ENCODE measurements at places on chromosomes 16 and 17.

- DNase-seq, result no peak
Measured at GRCh38 chr16:4602331-4602730, 12.4 kb downstream of the UBALD1 start.

- no peak for DNase-seq
Measured at GRCh38 chr17:28540231-28540630, 12.2 kb downstream of the UNC119 start.

- DNase-seq, result no peak
Measured at GRCh38 chr17:82114872-82115271, 16.8 kb upstream of the FASN start.

DNA sequence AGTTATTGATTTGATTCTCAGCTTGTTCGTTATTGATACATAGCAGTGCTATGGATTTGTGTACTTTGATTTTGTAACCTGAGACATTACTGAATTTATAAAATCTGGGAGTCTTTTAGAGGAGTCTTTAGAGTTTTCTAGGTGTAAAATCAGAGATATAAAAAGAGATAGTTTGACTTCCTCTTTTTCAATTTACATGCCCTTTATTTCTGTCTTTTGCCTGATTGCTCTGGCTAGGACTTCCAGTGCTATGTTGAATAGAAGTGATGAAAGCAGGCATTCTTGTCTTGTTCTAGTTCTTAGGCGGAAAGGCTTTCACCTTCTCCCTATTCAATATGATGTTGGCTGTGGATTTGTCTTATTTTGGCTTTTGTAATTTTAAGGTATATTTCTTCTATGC lies 106.2 kb downstream of the PHKB start:
- DNase-seq, result no peak

DNA sequence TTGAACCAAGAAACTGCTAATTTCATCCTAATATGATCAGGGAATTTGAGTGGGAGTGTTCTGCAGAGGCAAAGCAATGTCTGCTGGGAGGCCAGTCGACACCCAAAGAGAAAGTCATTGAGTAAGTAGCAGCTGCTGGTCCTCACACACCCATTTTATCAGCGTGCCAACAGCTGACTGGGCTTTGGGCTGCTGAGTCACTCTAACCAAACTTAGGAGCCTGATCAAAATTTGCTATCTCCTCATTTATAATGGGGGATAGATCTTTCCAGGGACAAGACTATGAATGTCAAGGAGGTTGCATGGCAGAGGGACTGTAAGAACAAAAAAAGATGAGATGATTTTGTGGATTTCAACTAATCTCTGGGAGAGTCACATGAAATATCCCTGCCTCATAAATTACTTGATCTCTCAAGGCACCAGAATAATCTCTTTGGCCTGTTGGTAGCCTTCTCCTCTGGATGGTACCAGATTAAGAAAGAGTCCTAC lies 32.9 kb downstream of the CPSF4L start:
- no peak for DNase-seq

- no peak for DNase-seq
Measured at GRCh38 chr17:65355246-65355645, 206.2 kb downstream of the AXIN2 start.

DNA sequence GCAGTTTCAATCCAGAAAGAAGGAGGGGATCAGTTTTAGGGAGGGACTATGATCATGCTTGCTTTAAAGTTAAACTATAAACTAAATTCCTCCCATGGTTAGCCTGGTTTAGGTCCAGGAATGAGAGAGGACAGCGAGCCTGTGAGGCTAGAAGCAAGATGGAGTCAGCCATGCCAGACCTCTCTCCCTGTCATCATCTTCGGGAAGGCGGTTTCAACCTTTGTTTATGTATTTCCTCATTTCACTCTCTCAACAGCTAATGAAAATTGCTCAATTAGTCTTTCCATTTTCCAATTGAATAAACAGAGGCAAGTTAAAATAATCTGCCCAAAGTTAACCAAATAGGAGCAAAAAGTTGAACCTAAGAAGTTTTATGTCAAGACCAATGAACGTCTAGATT lies 201.5 kb downstream of the KCNJ2 start:
- no peak for DNase-seq

DNA sequence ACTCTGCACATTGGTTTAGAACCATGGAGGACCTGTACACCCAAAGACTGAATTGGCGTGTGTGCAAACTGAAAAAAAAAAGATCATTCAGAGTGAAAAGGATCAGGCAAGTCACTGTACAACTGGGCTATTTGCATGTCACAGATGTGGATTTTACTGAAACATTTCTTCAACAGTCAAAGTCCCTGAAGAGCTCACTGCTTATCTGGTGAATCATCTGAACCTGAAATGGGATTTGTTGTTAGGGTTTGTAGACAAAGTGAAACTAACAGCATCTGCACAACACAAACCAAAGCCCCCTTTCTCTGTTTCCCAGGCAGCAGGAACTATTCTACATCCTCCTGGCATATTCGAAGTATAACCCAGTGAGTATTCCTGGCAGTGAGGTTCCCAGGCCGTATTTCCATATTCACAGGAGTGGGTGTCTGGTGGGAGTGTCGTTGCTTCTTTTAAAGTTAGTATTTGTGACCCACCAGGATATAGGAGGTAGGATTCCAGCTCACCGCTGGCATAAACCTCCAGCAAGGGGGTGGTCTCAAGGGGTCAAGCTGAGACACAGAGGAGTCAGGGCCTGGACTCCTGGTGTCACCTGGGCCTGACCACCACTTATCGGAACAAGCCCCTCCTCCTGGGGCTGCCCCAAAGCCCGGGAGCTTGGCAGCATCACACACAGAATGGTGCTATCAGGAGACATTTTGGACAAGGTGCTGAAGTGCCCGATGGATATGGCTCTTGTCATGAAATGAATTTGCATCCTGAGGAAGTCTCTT lies 80.9 kb downstream of the GOSR1 start:
- DNase-seq, result no peak

DNA sequence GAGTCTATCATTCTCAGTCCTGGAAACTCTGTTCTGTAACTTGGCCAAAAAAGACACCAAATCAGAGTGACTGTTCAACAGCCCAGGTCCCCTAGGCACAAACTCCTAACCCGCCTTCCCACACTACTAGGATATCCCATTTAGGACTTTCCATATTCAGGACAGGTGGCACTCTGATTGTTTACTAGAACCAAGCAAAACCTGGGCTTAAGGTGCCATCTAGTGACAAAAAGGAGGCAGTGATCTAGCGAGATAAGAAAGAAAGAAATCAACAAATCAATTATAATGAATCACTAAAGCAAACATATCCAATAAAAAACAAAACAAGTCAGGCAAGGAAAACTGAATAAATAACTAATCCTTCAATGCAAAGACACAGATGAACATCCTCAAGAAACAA lies 203.9 kb downstream of the CEP112 start:
- peak; percentile 33 for DNase-seq

DNA sequence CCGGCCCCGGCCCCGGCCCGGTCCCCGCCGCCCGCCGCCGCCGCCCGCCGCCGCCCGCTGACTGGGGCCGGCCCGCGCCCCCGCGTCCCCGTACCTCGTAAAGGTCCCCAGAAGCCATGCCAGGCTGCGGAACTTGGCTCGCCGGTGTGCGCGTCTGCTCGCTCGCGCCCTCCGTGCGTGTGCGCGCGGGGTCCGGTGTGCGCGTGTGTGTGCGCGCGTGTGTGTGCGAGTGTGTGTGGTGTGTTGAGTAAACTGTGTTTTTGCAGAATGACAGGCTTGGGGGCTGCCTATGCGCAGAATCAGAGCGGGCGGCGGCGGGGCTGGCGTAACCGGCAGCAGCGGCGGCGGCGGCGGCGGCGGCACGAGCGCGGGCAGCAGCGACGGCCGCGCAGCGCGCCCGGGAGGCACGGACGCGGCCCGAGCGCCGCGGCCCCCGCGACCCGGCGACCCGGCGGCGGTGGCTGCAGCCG lies 307 bp downstream of the CDYL2 start:
- no peak for DNase-seq

- no peak for DNase-seq
Measured at GRCh38 chr16:67391424-67392300, 1.6 kb downstream of the TPPP3 start.

GRCh38 chr17:33968350-33969044 lies 286.6 kb upstream of the CCL2 start:
- DNase-seq, result no peak

DNA sequence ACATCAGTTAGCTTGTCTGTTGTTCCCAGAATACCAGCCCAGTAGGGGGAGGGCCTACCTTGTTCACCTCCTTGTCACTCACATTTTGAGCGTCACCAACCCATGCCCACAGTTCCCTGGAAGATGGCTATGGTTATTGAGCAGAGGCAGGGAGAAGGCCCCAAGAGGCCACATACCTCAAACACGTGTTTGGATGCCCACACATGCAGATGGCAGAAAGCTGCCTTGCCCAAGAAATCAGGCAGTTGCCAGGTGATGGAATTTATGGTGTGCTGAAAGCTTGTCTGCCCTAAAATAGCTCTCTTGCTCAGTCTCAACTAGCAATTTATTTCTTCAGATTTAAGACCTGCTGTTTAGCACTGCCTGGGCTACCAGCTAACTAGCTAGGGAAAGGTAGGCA lies 16.5 kb upstream of the CMTM4 start:
- no peak for DNase-seq

- DNase-seq, result no peak
Measured at GRCh38 chr16:85229869-85230462, 117.7 kb upstream of the CIBAR2 start.

GRCh38 chr16:88906020-88906419 lies 39.6 kb upstream of the PABPN1L start:
- DNase-seq, result no peak

DNA sequence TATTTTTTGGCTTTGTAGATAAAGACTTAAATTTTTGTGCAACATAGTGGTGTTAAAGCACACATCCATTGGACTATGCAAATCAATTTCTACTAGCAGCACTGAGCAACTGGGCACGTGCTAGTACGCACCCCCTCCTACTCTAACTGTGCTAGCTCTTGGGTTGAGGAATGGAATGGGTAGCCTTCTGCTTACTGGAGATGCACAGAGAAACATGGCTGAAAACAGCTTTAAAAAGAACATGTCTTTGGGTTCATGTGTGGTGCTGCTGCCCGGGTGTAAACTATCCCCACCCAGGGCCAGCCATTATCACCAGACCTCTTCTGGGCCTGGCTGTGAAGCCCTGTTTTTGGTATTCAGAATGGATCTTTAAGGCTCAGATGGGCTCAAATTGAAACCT lies 7.3 kb downstream of the ESRP2 start:
- DNase-seq, result no peak

DNA sequence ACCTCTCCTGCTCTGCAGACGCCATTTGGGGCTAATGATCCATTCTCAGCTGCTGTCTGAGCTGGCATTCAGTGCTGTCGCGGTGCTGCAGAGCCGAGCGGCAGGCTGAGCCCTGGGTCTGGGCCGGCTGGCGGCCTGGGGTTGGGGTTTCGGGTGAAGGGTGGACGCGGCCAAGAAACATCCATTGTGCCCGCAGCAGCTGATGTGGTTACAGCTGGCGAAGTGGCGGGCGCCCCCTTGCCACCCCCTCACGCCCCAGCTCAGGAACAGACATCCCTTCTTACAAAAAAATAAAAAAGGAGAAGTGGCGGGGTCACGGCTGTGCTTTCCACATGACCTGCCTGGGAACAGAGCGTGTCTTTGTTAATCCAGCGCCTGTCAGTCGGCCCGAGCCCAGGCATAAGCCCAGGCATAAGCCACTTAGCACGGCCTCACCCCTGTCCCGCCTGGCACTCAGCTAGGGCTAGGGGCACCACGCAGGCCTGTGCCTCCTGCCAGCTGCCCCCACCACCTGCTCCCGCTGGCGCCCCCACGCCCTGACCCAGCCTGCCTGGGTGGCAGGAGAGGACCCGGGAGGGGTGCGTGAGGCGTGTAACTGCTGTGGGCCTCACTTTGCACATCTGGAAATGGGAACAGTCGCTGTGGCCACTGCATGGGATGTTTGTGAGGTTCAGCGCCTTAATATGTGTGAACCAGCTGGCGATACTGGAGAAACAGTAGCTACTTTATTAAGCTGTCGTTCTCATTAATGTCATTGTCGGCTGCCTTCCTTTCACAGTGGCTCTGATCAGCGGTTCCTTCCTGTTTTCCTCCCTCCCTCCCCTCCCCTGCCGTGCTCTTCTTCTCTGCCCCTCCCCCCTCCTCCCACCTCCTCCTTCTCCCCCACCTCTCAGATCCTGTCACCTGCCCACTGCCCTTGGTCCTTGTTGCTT lies 197.7 kb upstream of the CIBAR2 start:
- no peak for DNase-seq

DNA sequence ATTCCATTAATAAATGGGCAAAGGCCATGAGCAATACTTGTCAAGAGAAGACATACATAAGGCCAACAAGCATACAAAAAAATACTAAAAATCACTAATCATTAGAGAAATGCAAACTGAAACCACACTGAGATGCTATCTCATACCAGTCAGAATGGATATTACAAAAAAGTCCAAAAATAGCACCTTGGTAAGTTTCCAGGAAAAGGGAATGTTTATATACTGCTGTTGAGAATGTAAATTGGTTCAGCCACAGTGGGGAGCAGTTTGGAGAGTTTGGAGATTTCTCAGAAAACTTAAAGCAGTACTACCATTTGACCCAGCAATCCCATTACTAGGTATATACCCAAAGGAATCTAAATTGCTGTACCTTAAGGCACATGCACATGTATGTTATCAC lies 467.7 kb downstream of the CDH11 start:
- no peak for DNase-seq

Data from NT2/D1 (cell line).